ENCODE measurements at places on chromosomes 3 and 15.

- DNase-seq: no peak
Observed at GRCh38 chr3:45227946-45228345, 1.9 kb upstream of the TMEM158 start.

DNA sequence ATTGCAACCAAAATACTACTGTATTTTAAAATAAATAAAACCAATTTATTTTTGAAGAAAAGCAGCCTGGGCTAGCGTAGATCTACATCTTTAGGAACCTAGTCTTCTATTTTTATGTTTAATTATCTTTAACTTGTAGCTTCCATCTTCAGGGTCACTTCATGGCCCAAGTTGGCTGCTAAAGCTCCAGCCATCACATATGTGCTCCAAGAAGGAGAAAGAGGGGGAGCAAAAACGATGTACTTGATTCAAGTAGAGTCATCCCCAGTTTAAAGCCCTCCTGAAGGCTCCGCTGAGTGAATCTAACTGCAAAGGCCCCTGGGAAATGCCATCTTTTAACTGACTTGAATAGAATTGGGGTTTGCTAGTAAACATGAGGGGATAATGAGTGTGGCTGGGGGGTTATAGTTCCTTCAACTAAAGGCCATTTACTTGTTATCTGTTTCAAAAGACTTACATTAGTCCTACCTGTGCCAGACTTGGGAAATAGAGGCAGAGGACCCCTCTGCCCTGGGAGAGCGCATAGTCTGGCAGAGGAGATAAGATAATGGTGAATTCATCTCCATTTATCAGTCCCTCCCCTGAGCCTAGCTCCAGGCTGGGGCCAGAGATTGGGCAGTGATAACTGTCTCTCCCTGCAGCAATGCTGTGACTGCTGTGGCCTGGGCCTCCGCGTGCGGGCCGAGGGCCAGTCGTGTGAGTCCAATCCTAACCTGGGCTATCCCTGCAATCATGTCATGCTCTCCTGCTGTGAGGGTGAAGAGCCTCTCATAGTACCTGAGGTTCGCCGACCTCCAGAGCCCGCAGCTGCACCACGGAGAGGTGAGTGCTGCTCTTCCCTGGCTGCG lies 64.6 kb downstream of the FBLN2 start:
- DNase-seq: no peak

GRCh38 chr3:50652709-50653108 lies 22.0 kb upstream of the DOCK3 start:
- peak; percentile 76 for DNase-seq

DNA sequence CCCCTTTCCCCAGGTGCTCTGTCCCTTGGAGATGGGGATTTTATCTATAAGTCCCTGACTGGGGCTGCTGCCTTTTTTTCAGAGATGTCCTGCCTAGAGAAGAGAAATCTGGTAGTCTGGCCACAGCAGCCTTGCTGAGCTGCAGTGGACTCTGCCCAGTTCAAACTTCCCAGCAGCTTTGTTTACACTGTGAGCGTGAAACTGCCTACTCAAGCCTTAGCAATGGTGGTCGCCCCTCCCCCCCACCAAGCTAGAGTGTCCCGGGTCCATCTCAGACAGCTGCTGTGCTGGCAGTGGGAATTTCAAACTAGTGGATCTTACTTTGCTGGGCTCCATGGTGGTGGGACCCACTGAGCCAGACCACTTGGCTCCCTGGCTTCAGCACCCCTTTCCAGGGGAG lies 38.9 kb downstream of the TMEM266 start:
- DNase-seq: no peak

DNA sequence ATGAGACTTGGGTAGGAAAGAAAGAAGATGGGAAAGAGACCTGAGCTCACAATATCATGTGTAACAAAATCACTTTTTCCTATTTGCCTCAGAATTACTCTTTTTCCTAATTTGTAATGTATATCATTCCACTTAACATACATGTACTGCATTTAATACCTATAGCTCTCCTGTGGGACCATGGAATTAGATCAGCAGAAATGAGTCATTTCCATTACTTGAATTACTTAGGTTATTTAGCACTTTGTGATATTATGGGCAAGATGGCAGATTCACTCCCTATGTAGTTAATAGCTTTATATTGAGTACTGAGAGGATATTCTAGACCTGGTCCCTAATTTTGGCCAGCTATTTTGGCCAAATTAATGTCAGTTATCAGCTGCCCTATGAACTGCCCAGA lies 70.5 kb downstream of the ZNF609 start:
- no peak for DNase-seq

DNA sequence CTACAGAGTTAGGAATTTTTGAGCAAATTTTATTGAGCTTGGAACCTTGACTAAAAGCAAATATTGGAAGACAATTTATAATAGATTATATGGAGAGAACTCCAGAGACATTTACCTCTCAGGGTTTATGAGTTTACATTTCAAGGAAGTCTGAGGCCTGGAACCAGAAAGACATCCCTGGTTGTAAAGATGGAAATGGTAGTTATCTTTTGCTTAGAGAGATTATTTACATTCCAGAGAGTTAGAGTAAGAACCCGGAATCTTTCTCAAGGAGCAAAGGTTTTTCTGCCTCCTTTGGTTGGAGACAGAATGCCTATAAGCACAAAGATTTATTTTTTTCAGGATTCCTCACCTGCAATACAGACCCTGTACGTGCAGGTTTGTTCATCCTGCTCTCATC lies 458.1 kb downstream of the TBL1XR1 start:
- no peak for DNase-seq

DNA sequence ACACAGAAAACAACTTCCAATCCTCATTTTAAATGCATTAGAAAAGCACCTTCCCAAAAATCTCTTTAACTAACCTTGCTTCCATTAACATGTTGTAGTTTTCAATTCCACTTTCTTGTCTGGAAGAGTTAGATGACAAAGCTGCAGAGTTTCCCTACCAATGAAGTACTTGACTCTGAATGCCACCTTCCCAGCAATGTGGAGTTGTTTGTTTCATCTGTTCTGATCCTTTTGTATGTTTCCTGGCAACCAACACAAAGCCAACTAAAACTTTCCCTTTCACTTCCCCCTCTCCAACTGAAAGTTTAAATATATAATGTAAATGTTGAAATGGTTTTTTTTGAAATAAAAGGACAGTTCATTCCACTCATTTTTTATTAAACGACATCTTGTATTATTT lies at the start of gene WDR49:
WDR49 (minus strand) TSS at position 183 of the 400 bp plus-strand sequence. CDS start 517 bp downstream, outside the sequence.
- peak; percentile 37 for DNase-seq

DNA sequence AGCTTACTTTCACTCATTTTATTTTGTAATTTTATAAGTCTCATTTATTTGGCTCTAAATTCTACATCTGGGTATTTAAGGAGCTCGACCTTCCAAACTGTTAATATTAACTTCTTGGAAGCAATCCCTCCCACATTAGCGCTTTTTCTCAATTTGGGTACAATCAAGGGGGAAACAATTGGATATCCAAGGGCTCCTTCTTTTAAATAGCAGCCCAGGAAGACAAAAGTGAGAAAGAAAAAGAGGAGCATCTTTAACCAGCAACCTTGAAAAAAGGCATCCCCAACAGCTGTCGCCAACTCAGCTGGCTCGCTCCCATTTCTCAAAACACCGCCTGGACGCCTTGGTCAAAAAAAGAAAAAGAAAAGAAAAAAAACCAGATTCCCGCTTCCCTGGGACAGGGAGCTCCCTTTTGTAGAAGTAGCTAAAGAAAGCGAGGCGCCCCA lies 873 bp downstream of the C3orf70 start:
- no peak for DNase-seq

DNA sequence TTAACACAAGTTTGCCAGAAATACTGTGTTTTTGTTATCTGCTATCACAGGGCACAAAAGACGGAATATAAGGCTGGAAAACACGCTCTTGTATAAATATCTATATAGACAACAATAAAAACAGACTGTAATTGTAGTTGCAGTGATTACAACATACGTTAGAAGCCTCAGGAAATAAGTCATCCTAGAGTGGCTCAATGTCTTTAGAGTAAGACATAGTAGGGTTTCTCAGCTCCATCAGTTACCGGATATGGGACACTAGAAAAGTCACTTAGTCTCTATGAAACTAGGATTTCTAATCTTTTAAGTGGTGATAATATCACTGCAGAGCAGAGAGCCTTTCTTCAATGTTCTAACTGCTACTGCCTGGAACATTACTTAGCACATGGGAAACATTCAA lies 208.8 kb downstream of the STAG1 start:
- peak; percentile 34 for DNase-seq

- no peak for DNase-seq
Observed at GRCh38 chr15:95994418-95994817, 336.1 kb upstream of the NR2F2 start.

DNA sequence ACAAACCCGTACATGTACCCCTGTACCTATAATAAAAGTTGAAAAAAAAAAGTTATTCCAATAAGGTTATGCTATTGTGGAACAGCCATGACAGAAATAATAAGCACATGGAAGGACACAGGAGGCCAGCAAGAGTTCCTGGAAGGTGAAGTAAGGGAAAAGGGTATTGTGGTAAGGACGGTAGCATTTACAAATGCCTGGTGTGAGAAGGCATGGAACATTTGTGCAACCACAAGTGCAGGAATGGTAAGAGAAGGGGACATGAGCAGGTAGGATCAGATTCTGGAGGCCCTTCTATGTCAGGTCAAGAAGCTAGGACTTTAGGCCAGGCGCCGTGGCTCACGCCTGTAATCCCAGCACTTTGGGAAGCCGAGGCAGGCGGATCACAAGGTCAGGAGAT lies 82.5 kb downstream of the PPP2R3A start:
- no peak for DNase-seq

DNA sequence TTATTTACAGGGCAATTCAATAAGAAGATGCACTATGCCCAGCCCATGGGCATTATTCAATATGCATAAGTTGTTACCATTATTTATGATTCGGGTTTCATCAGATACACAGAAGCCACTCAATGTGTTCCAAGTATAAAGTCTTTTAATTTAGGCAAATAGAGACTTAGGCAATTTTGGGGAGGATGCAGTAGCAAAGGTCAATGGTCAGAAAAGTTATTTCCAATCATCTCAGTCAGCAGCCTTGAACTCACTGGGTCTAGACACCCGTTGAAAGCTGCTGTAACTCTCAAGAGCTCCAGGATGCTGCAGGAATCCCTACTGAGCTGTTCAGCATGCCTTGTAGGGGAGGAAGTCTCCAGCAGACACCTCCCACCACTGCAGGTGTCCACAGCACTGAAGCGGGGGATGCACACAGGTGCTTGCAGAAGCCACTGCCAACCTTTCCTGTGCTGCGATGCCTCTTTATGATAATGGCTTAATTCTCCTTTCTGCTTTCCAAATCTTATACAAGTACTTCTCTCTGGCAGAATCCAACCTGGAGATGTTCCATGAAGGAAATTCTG lies 155.0 kb upstream of the SUCLG2 start:
- DNase-seq: no peak

DNA sequence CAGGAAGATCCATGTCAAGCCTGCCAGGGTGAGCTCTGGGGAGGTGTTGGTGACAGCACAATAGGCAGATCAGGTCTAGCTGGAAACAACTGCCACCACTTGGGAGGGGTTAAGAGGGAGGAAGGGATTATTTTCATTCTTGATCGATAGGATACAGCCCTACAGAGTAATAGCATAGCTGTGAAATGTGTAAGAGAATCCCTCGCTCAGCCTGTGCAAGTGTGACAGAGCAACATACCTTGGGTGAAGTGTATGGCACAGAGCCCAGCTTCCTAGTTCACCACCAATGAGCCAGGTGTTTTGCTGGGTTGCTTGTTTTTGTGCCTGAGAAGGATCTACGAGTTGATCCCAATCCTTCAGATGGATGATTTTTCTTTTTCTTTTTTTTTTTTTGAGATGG lies 9.2 kb upstream of the DCUN1D1 start:
- DNase-seq: no peak

DNA sequence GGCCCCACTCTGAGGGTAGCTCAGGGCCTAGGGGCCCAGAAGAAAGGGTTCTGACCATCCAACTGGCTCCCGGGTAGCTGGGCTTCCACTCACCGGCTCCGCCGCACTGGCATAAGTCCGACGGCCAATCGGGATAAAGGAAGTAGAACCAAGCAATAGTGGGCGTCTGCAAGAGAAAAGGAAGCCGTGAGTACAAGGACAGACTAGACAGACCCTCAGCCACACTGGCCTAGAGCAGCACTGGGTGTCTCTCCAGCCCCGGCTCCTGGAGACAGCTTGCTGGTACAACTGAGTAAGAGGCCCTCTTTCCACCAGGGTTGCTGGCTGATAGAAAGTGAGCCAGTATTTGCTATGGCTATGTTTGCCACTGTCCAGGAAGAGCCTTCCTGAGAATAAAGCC lies 22.4 kb downstream of the BDH1 start:
- no peak for DNase-seq

DNA sequence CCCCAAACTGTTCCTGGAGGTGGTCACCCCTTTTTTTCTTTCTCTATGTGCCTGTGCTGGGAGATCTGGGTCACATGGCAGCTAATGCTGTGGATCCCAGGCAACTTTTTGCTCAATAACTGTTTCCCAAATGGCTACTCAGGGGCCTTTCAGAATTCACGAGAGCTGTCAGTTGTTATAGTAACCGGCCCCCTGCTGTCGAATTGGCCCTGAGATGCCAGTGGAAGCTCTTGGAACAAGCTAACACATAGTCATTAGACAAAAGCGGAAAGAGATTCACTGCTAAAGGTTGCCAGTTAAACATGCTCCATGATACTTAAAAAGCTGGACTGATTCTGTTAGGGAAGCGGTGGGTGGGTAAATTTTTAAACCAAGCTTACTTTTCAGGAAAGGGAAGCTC lies 144.1 kb downstream of the FEZF2 start:
- DNase-seq: no peak

DNA sequence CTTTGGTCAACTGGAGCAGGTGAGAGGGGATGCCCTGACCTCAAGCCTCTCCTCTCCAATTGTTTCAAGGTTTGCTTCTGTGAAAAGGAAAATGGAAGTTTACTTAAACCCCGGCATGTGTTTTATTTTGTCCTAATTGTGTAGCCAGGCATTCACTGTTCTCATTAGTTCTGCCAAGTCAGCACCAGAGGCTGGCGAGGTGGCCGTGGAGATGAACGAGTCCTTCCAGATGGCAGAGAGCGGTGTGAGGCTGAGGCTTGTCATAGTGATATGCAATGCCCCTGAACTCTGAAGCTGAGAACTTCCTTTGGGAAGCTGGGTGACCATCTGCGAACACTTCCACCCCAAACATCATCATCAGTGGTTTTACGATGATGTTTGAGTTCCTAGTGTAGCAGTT lies 199.6 kb downstream of the TJP1 start:
- DNase-seq: no peak

- no peak for DNase-seq
Observed at GRCh38 chr3:195348426-195349115, 77.6 kb upstream of the XXYLT1 start.

Measured in hematopoietic multipotent progenitor cell treated with erythropoietin and hydrocortisone succinate and interleukin-3 and kit ligand, for 4 days (in vitro differentiated cells).